Inflammatory macrophage treated with lipopolysaccharide for 1 hour (primary cell): ENCODE measurements at places on chromosomes 3 and 15.

DNA sequence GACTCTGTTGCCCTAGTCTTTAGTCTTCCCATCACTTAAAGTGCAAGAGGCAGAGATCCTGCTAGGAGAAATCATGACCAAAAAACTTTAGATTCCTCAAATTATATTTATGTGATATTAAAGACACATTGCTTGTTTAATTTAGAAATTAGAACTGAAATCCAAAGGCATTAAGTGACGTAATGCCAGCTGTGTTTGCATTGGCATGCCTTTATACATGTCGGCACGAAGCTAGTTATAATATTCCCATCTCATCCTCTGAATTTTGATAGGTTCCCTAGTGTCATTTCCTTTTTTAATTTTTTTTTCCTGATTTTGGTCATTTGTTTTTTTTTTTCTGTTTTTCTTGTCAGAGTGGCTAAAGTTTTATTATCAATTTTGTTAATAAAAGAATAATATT is 203.5 kb upstream of the ZBTB20 start:
- no peak for DNase-seq

- DNase-seq, result no peak
These were observed 23.0 kb downstream of the CPN2 start for GRCh38 chr3:194328053-194328657.

DNA sequence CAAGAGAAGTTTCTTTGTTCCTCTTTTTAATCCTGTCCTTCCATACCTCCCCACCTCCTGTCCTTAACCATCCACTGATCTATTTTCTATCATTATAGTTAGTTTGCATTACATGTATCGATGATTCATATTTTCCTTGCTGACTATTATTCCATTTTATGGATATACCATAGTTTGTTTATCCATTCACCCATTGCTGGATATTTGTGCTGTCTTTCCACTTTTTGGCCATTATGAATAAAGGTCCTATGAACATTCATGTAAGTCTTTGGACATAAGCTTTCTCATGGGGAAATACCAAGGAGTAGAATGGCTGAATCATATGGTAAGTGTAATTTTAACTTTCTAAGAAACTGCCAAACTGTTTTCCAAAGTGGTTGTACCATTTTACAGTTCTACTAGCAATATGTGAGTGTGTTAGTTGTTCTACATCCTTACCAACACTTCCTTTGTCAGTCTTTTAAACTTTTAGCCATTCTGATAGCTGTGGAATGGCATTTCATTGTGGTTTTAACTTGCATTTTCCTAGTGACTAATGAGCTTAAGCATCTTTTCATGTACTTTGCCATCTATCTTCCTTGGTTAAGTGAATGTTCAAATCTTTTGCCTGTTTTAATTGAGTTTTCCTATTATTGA is 11.7 kb downstream of the ATP6V1A start:
- DNase-seq, result no peak

- no peak for DNase-seq
These were observed 17.3 kb downstream of the FAIM start for GRCh38 chr3:138625707-138626365.

- DNase-seq, result no peak
These were observed 405.0 kb upstream of the IL12A start for GRCh38 chr3:159583662-159584061.

DNA sequence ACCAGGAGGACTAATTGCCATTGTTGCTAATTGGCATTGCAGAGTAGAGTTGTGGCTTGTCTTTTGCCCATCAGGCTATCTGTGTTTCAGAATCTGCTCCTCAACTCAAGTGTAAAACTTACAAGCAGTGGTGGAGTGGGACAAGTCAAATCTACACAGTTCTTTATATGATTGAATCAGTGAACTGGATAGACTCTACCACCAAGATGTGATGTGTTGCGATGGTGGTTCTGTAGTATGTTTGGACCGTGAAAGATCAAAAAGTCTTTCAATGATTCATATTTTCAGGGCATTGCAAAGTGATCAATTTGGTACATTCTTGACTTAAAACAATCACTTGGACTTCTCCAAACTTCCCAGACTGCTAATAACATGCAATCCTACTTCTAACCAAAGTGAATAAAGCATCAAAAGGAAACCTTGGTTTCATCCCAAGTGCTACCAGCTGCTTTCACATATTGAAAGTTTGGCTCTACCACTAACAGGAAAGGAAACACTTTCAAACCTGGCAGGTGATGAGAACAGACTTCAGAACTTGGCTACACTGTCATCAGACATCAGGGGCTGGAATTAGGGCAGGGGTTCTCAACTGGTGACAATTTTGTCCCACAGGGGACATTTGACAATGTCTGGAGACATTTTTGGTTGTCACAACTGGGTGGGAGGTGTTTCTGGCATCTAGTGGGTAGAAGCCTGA is 844.7 kb upstream of the CFAP20DC start:
- no peak for DNase-seq

GRCh38 chr3:60932643-60933042 is 318.6 kb downstream of the FHIT start:
- peak; percentile 40 for DNase-seq

DNA sequence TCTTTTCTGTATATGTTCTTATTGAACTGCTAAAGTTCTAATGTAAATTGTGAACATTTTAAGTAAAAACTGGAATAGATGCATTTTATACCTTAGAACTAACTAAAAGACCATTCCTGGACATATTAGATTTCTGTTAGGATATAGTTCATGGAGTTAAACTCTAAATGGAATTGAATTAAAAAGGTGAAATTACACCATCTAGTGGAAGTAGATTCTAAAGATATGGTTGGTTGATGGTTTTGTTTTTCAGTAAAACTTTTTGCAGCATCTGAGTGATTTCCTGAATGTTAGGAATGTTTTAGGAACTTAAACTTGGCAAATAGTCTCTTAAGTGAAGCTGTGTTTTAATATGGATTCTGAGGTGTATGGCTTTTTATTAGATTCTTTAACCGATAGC is 96.8 kb downstream of the SLMAP start:
- DNase-seq, result no peak

DNA sequence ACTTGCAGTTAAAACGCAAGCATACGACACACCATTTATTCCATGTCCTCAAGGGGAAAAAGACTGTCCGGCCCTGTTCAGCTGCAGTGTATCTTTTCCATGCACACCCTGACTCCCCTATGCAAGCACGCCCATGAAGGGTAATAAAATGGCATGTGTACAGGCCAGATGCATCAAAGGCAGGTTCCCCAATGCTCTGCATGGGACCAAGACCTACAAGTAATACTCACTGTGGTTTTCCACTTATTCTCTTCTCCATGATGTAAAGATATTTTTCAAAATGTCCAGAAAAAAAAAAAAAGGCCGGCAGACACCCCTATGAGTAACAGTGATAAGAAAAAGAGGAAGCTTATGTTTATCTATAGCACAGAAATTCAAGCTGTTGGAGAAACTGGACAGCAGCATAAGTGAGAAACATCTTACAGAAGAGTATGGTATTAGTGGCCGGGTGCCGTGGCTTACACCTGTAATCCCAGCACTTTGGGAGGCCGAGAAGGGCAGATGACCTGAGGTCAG is 70.8 kb downstream of the MCF2L2 start:
- DNase-seq, result no peak

- peak; percentile 44 for DNase-seq
These were observed 46.7 kb downstream of the TMED3 start for GRCh38 chr15:79357566-79357965.

DNA sequence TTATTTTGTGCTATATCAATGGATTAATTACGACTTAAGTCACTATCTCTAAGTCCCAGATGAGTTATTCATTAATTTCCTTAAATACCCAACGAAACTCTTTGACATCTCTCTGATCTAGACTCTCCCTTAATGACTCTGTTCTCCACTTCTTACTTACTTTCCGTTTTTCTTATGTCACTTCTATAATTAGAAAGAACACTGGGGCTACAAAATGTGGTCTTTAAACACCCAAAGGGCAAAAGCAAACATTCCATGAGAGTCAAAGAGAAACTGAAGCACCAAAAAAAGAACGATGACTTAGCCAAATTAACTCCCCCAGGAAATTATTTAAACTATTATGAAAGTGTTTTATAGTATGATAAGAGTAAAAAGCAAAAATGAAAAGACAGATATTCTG is 166.4 kb upstream of the UBE2E2 start:
- DNase-seq, result no peak

DNA sequence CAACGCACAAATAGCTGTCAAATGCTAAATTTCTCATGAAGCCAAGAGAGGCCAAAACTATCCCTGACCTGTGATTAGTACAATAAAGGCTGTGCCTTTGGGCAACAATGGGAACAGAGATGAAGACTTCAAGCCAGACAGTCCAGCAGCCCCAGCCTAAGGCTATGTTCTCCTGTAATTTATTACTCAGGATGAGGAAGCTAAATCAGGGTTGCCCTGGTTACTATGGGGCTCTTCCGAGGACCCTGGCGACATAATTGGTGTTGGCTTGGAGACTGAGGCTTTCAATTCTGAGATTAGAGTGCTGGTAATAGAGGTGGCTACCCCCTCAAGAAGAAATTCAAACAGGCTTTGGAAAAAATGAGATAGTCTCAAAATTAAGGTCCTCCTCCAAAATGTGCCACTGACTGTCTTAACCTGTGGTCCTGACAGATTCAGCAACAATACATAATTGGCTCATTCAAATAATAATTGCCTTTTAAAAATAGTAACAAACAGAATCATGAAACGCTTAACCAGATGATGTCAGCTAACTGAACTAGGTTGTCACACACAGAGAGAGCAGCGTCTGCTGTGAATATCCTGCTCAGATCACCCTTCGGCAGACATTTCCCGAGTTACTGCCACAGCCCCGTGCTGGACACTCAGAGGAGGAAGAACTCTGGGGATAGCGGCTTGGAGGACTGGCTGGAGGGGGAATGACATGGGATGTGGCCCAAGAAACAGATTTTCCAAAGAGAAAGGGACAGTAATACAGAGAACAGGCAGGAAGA is 43.0 kb downstream of the NSMCE3 start:
- DNase-seq, result no peak

DNA sequence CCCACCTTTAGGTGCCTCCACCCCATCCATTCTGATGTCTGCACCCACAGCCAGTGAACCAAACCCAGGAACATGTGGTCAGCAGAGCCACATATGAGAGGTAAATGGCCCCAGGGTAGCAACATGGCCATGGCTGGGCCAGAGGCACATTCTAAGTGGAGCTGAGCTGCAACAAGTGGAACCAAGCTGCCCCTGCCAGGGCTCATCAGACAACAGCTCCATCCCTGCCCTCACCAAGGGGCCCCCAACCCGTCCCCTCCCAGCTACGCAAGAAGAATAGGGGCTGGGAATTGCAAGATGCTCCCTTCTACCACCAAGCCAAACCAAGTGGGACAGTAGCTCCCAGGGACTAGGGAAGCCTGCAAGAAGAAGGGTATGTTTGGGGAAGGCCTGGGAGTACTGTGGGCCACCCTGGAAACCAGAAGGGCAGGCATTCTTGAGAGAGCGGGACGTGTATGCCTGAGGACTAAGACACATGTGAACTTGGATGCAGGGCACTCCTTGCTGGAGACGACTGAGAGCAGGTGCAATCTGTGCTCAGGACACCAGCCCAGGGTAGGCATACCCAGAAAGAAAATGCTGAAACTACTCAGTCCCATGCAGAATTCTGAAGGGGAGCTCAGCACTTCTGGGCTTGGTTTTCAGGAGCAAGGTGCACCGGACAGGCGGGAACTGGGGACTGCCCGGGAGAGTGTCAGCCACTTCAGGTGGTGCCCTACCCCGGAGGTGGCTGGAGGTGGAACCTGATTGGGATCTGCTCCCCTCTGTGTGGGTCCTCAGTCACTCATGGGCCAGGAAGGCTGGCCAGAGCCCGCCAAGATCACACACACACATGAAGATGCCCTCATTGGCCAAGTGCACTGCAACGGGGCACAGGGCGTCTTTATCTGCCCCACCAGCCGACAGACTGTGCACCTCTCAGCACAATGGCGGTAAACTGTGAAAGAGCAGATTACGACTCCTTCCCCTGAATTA is 9.5 kb downstream of the MYL3 start:
- DNase-seq, result no peak

DNA sequence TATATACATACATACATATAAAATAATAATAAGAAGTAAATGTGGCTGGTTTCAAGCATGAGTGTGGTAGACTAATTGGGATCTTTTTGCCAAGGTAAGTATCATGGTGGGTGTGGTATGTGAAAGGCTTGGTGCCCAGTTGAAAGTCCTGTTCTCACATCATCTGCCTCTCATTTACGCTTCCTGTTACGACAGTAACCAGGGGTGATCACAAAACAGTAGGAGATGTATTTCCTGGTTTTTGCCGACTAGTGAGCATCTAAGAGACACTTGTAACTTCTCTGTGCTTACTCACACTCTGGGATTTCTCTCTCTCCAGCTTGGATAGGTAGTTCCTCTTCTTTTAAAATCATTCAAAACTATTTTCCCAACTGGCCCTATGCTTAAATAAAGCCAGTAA is 1028.3 kb upstream of the NR2F2 start:
- DNase-seq, result peak; percentile 2

DNA sequence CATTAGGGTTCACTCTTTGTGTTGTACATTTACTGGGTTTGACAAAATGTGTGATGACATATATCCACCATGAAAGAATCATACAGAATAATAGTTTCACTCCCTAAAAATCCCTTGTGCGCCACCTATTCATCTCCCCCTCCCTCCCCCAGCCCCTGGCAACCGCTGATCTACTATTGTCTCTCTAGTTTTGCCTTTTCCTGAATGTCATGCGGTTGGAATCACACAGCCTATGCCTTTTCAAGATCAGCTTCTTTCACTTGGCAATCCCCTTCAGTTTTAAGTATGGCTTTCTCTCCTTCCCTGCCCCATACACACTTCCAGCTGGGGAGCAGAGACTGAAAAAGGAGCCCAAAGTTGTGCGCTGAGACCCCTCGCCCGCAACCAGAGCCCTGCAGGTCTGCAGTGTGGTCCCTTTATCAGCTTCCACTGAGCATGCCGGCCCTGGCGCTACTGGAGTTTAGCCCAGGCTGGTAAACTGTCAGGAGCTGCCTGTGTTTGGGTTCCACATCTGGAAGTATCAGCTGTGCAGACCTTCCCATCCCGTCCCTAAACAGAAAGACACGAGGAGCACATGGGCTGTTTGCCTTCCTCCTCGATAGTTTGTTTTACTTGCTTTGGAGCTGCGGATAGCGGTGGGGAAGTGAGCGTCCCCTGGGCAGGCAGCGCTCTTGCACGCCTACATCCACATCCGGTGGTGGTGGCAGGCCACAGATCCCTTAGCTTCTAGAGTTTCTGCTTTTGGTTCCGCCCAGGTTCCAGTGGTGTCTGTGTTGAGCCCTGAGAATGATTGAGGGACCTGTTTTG is 12.3 kb downstream of the BOC start:
- DNase-seq, result peak; percentile 44

DNA sequence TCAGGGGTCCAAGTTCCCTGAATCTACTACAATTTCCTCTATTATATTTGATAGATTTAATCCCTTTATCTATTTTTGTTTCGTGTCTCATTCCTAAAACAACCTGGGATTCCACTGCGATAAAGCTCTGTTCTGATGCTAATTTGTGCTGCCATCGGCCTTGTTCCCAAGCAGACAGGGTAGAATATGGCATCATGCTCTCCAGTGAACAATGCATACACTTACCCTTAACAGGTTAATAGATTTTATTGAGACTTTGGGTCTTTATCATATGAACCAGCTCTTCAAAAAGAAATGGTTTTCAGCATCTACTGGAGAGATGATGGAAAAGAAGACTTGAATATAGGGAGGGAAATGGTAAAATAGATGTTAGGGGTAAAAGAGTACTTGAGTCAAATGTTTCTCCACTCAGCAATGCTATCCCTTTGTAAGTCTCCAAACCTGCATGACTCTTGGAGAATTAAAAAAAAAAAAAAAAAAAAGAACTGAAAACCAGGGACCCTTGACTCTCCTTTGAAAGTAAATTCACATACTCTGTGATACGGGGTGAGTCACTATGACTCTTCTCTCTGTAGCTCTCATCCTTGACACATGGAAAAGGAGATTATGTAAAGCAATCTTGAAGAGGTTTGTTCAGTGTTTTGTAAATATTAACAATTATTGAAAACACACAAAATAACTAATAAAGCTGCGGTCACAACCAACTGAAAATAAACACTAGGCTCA is 268.8 kb downstream of the ZBTB20 start:
- DNase-seq, result no peak
